ENCODE measurements at places on chromosomes 5 and 9. TPM values are rescaled to one million over a fixed set of nuclear protein-coding genes. Genes with fewer than 3 reads are reported as not detected.

The GADD45G gene
- total RNA-seq = 5.1 TPM

The FOXI1 gene
- not detected for total RNA-seq

The ZNF474 gene
- total RNA-seq = not detected

The ADAMTSL1 gene
- total RNA-seq = not detected

The C7 gene
- total RNA-seq = not detected

The CDC25C gene
- 19.1 TPM for total RNA-seq

The TNFSF8 gene
- 38.7 TPM for total RNA-seq

The PRUNE2 gene
- total RNA-seq = 0.24 TPM

The CDKN2A gene
- total RNA-seq = 3.9 TPM

The ZDHHC12 gene
- 68.7 TPM for total RNA-seq

GRCh38 chr5:83364312-83365299 lies 106.9 kb upstream of the VCAN start:
- H3K27ac ChIP-seq = no peak overlapping the region
- no peak for DNase-seq
- H3K4me3 ChIP-seq = no peak overlapping the region
- H3K27me3 ChIP-seq = no peaks in the 10 kb centered on the region

DNA sequence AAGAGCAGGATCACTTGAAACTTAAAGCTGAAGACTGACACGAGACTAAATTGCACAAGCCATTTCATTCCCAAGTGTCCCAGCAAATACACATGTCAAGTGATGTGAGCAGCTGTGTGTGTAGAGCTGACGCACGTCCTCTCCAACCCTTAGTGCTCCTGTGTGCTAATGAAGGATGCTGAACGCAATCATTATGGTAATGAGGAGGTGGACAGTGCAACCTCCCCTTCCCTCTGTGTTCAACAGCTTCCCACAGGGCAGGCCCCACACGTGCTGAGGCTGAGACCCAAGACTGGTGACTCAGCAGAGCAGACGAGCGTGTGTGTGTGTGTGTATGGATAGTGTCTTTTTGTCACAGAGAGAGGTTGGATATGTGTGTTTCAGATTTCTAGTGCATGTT lies 702.1 kb downstream of the SEMA5A start:
- H3K36me3 ChIP-seq = peaks cover 1% of the 10 kb centered on the region
- H3K4me1 ChIP-seq = no peaks in the 10 kb centered on the region
- no peak overlapping the region for H3K4me3 ChIP-seq
- no peak overlapping the region for H3K27ac ChIP-seq

DNA sequence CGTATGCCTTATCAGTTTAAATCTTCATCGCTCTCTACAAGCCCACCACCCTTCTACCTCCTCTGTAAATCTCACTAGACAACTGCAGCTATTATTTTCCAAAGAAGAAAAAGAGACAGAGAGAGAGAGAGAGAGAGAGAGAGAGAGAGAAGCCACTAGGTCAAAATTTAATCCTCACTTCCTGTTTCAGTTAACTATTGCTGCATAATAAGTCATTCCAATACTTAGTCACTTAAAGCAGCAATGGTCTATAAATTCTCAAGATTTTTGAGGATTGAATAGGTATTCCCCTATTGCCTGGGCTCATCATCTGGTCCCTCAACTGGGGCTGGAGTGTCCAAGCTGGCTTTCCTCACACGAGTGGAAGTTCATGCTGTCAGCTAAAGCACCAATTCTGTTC lies 68.8 kb downstream of the ITGA1 start:
- H3K4me1 ChIP-seq = no peaks in the 10 kb centered on the region
- no peak for DNase-seq
- H3K4me3 ChIP-seq = no peak overlapping the region

GRCh38 chr9:83422527-83422926 lies 115.7 kb downstream of the FRMD3 start:
- no peaks in the 10 kb centered on the region for H3K27me3 ChIP-seq
- DNase-seq = no peak

DNA sequence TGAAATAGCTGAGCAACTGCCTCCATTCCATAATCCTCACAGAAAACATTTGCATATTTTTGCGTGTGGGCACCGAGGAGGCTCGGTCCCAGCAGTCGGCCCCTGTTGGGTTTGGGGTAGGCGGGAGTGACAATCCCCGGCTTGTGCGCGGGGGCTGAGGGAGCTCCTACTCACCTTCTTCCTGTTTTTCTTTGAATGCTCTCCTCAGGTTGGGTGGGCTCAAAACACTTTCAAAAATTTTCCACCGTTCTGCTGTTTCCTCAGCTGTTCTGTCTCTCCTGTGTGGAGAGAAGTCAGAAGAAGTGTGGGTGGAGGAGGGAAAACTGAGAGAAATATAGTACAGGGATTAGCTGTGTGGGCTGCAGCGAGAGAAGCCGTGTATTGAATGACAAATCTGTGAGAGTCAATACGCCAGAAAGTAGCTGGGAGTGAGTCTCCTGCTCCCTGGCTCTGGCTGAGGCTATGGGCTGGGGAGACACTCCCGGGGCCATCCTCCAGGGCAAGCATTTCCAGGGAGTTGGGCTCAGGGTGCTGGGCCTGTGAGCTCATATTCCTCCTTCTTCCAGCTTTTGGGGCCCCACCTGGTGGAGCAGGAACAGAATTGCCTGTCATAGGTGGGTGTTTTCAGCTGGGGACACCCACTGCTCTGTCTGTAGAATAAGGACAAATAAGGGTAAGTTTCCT lies 84.7 kb downstream of the CMYA5 start:
- H3K36me3 ChIP-seq = no peaks in the 10 kb centered on the region
- no peak overlapping the region for H3K4me3 ChIP-seq
- no peaks in the 10 kb centered on the region for H3K4me1 ChIP-seq
- peak; percentile 17 for DNase-seq

- H3K27me3 ChIP-seq = peaks cover 17% of the 10 kb centered on the region
- no peak overlapping the region for H3K27ac ChIP-seq
- H3K4me1 ChIP-seq = no peaks in the 10 kb centered on the region
- H3K4me3 ChIP-seq = no peak overlapping the region
- no peaks in the 10 kb centered on the region for H3K36me3 ChIP-seq
These were observed 48.8 kb downstream of the FAM81B start for GRCh38 chr5:95439801-95440493.

- no peak overlapping the region for H3K27ac ChIP-seq
- no peak overlapping the region for H3K4me3 ChIP-seq
- H3K27me3 ChIP-seq = peaks cover 9% of the 10 kb centered on the region
- H3K36me3 ChIP-seq = no peaks in the 10 kb centered on the region
These were observed 103.0 kb upstream of the MAMDC2 start for GRCh38 chr9:69940674-69941073.

GRCh38 chr5:2897276-2897961 lies 145.9 kb upstream of the IRX2 start:
- H3K4me1 ChIP-seq = no peaks in the 10 kb centered on the region
- H3K27me3 ChIP-seq = no peaks in the 10 kb centered on the region
- no peak for DNase-seq
- H3K36me3 ChIP-seq = no peaks in the 10 kb centered on the region
- H3K27ac ChIP-seq = no peak overlapping the region
- no peak overlapping the region for H3K4me3 ChIP-seq

GRCh38 chr5:92992073-92992472 lies 588.9 kb downstream of the NR2F1-AS1 start:
- DNase-seq = no peak
- H3K4me3 ChIP-seq = no peak overlapping the region

- no peak overlapping the region for H3K4me3 ChIP-seq
- peaks cover 22% of the 10 kb centered on the region for H3K4me1 ChIP-seq
These were observed 3.2 kb upstream of the BAAT start for GRCh38 chr9:101387871-101388506.

DNA sequence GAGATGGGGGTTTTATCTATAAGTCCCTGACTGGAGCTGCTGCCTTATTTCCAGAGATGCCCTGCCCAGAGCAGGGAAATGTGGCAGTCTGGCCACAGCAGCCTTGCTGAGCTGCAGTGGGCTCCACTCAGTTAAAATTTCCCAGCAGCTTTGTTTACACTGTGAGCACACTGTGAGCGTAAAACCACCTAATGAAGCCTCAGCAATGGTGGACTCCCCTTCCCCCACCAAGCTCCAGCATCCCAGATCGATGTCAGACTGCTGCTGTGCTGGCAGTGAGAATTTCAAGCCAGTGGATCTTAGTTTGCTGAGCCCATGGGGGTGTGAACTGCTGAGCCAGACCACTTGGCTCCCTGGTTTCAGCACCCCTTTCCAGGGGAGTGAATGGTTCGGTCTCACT lies 208.7 kb upstream of the RAI14 start:
- H3K4me3 ChIP-seq = no peak overlapping the region
- DNase-seq = no peak
- H3K27ac ChIP-seq = no peak overlapping the region
- no peaks in the 10 kb centered on the region for H3K36me3 ChIP-seq
- no peaks in the 10 kb centered on the region for H3K4me1 ChIP-seq
- peaks cover 11% of the 10 kb centered on the region for H3K27me3 ChIP-seq

GRCh38 chr9:131621551-131622358 lies 76.4 kb downstream of the PRRT1B start:
- peaks cover 8% of the 10 kb centered on the region for H3K4me1 ChIP-seq
- peaks cover 66% of the 10 kb centered on the region for H3K36me3 ChIP-seq
- H3K27me3 ChIP-seq = no peaks in the 10 kb centered on the region
- no peak for DNase-seq
- peak overlapping the region; percentile 24 for H3K27ac ChIP-seq

DNA sequence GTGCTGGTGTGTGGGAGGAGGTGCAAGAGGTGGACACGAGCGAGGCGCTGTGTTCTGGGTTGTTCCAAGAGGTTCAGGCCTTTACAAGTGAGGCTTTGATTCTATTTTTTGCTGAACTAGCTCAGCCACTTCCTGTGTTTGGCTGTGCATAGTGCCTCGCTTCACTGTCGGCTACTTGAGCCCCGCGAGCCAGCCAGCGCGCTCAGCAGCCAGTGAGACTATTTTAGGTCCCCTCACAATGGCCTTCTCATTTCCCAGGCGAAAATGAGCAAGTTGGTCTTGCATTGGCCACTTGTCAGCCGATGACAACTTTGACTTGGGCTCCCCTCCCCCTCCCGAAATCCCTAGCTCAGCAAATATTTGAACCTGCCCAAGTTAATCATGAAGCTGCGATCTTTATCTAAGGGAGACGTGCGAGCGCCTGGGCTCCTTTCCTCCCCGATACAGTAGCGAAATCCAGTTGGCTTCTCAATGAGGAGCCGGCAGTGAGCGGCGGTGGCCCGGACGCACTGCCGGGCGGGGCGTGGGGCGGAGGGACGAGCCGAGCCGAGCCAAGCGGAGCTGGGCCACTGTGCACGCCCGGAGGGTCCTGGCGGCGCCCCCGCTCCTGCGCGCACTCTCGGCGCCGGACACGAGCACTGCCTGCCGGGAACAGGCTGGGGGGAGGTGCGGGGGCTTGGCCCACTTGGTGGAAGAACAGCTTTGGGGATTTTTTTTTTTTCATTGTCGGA lies 72.6 kb downstream of the PIK3R1 start:
- peak overlapping the region; percentile 84 for H3K4me3 ChIP-seq
- H3K27ac ChIP-seq = peak overlapping the region; percentile 88
- H3K36me3 ChIP-seq = peaks cover 28% of the 10 kb centered on the region
- peak; percentile 63 for DNase-seq
- H3K4me1 ChIP-seq = peaks cover 86% of the 10 kb centered on the region

- H3K36me3 ChIP-seq = no peaks in the 10 kb centered on the region
- no peaks in the 10 kb centered on the region for H3K4me1 ChIP-seq
- no peak for DNase-seq
- peaks cover 2% of the 10 kb centered on the region for H3K27me3 ChIP-seq
- H3K27ac ChIP-seq = no peak overlapping the region
These were observed 27.2 kb upstream of the FCN1 start for GRCh38 chr9:134944916-134945315.

DNA sequence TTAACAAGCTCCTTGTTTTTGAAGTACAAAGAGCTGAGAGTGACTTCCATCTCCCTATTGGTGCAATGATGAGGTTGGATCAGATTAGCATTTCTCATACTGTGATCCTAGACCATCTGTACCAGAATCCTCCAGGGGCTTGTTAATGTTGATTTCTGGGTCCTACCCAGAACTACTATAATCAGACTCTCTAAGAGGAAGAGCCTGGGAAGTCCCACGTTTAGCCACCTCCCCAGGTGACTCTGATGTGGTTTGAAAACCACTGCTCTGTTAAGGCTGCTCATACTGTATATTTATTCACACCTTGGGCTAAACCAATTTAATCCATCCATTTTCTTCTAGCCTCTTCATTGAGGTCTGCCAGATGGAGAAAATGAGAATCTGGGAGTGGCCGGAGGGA lies 49.6 kb upstream of the SMIM32 start:
- no peak overlapping the region for H3K4me3 ChIP-seq
- H3K4me1 ChIP-seq = peaks cover 1% of the 10 kb centered on the region
- no peaks in the 10 kb centered on the region for H3K36me3 ChIP-seq
- DNase-seq = no peak
- H3K27me3 ChIP-seq = peaks cover 5% of the 10 kb centered on the region
- no peak overlapping the region for H3K27ac ChIP-seq

DNA sequence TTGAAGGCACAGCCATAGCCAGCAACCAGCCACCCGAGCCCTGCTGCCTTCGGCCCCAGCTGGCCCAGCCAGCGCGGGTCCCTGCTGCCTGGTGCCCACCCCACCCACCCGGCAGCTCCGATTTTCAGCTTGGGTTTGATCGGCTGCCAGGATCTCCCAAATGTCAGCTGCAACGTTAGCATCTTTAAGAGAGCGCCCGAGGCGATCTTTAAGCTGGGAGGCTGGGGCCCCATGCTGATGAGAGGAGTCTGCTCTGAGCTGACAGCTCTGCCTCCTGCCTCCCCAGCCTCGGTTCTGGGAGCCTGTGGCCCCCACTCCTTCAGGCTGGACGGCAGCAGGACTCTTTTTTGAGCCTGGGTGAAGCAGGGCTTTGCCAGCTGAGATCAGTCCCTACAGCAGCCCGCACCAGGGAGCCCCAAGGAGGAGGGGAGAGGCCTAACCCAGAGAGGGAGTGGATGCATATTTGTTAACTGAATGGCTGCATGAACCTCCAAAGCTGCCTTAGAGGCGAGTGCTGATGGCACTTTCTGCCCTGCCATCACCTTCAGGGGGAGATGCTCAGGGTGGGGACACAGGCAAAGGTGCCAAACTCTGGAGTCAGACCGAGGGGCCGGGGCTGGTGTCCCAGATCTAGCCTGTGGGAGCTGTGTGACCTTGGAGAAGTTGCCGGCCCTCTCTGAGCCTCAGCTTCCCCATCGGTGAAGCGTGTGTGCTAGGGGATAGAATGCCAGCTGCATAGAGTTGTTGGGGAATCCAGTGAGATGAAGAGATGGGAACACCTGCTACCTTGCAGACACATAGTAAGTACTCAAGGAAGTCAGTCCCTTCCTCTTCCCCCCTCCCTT lies 165.5 kb downstream of the C9orf50 start:
- H3K4me3 ChIP-seq = no peak overlapping the region
- no peaks in the 10 kb centered on the region for H3K27me3 ChIP-seq
- no peak for DNase-seq
- H3K27ac ChIP-seq = no peak overlapping the region
- peaks cover 41% of the 10 kb centered on the region for H3K4me1 ChIP-seq

Measured in activated CD4-positive, alpha-beta memory T cell treated with anti-CD3 and anti-CD28 coated beads for 36 hours (primary cell).